ENCODE measurements at places on chromosomes 13 and 19.
A peak's percentile ranks its signal among the peaks of the same experiment; 100 is the strongest.

- no peak for DNase-seq
Measured at GRCh38 chr13:23434491-23434890, 989 bp upstream of the SACS start.

DNA sequence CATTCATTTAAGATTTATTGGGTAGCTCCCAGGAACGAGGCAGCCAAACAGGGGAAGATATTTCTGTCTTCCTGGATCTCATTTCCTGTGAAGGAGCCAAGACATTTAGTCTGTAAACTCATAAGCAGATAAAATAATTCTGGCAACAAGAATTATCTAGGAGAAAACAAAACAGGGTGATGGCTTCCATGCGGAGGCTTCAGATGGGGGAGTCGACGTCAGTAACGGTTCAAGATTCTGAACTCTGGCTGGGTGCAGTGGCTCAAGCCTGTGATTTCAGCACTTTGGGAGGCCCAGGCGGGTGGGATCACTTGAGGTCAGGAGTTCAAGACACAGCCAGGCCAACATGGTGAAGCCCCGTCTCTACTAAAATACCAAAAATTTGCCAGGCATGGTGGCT is 1.3 kb downstream of the GNA15 start:
- no peak for DNase-seq

- DNase-seq: peak; percentile 84
Measured at GRCh38 chr13:106182404-106182803, 353.1 kb downstream of the EFNB2 start.

- no peak for DNase-seq
Measured at GRCh38 chr13:100245104-100245503, 156.2 kb downstream of the PCCA start.

- DNase-seq: no peak
Measured at GRCh38 chr13:23367907-23368306, 65.6 kb downstream of the SACS start.

DNA sequence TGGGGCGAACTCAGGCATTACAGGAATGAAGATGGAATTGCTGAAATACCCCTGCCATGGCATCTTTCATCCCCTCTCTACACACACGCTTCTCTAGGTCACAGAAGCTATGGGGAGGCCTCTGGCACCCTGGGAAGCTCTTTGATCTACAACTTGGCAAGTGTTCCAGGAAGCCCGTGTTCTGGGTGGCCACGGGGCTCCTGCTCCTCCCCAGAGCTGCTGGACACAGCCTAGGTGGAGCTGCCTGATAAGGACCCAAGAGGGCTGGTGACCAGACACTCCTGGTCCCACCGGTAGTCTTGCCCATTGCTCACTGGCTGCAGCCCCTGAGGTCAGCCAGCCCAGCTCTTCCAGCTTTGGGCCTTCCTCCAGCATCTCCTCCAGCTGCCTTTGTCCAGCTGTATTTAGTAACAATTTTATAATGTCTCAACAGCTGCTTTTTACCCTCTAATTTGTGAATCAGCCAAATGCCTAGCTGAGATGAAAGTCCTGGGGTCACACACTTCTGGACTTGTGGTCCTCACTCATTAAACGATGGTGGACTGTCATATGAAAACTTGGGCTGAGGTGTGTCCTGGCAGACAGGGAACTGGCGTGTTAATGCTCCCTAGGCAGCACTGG is 72.8 kb upstream of the SPATA13 start:
- DNase-seq: no peak

- no peak for DNase-seq
Measured at GRCh38 chr13:49071341-49071937, 95.7 kb downstream of the FNDC3A start.

DNA sequence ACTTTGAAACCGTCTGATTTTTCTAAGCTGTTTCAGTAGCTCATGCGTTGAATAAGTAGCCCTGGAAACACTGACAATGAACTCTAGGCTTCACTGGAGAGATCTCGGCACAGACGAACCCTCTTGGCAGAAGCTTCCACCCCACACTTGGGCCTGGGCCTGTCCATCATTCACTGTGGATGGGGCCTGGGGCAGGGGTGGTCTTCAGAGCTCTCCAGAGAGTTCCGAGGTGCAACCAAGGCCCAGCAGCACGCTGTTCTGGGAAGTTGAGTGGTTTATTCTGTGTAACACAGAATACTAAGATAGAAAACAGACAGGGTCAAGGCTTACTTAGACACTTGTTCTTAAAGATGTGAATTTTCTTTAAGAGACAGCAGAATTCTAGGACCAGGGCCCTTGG is 21.9 kb downstream of the NAXD start:
- no peak for DNase-seq
